Activated T-helper 17 cell treated with anti-CD3 and anti-CD28 coated beads, Interleukin-2, amount 50 U/mL, for 72 hours (primary cell): ENCODE measurements at places on chromosomes 5 and 9.

GRCh38 chr5:52181403-52181802 lies 606.3 kb upstream of the ITGA1 start:
- ATAC-seq, result no peak

DNA sequence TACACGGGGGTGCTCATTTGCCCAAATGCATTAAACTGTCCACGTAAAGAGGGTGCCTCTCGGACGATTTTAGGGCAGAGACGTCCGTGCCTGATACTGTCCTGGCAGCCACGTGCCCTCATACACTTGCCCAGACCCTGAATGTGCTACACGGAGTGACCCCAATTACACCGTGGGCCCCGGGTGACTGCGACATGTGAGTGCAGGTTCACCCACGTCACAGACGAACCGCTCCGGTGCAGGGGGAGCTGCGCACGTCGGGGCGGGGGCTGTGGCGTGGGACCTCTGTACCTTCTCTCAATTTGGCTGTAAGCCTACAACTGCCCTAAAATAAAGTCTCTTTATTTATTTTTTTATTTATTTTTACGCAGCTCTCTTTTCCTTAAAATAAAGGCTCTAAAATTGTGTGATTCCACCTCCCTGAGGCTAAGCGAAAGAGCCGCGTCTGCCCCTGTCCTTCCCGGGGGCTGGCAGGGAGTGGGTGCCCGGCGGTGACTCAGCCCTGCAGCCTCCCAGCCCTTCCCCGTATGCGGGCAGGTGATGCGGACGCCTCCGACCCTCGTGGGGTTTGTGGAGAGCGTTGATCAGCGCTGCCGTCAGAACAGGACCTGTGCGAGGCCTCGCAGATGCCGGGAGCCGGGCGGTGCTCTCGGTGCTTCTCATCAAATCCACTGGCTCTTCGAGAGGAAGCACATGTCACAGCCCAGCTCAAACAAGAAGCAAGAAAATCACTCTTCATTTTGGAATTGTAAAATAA lies 9.2 kb upstream of the EGFL7 start:
- no peak for ATAC-seq

GRCh38 chr5:147481376-147481775 lies 28.5 kb downstream of the DPYSL3 start:
- no peak for ATAC-seq

DNA sequence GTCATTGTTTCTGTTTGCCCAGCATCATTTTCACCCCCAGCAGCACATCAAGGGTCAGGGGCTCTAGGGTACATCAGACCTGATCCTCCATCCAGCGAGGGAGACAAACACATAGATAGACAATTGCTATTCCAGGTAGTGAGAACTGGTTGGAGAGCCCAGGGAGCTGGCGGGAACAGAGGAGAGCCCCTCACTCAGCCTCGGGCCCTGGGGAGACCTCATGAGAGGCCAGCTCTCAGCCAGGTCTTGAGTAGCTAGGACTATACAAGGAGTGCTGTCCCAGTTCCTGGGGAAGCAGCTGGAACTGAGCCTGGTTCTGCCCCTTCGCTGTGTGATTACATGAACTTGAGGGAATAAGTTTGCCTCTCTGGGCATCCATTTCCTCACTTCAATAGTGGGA lies 80.3 kb downstream of the HRH2 start:
- no peak for ATAC-seq

DNA sequence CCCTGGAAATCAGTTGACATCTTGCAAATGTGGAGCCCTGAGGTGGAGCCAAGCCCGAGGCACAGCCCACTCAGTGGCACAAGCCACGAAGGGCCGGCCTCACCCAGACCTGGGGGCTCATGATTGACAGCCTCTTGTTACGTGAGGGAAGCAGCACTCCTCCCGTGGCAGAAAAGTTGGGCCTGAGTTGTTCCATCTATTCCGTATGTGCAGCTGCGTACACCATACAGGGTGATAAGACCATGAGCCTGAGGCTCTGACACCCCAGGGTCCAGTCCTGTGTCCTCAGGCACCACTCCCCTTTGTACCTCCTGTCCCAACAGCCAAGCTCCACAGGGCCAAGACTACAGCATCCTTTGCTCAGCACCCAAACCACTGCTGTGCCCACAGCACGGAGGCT lies 1.9 kb upstream of the ORM2 start:
- ATAC-seq, result no peak

- no peak for ATAC-seq
These were observed 555.4 kb upstream of the CLINT1 start for GRCh38 chr5:158414333-158414762.

- no peak for ATAC-seq
These were observed 31.1 kb downstream of the ERAP1 start for GRCh38 chr5:96776621-96777020.

DNA sequence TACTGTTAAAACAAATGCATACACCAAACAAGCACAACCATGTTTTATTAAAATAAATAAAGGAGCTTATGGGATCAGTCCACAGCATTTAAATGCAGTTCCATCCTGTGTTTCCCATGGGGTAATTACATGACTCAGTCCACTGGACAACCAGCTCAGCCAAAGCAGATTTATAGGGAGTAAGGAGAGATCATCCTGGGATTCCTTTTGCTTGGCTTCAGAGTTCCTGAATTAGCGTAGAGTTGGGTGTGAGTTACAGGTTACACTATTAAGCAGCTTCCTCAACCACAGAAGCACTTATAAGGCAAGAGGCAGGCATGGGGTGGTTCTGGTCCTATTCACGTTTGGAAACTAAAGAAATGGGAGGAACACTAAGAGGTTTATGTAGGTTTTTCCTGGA lies 381.1 kb upstream of the ACTBL2 start:
- no peak for ATAC-seq

DNA sequence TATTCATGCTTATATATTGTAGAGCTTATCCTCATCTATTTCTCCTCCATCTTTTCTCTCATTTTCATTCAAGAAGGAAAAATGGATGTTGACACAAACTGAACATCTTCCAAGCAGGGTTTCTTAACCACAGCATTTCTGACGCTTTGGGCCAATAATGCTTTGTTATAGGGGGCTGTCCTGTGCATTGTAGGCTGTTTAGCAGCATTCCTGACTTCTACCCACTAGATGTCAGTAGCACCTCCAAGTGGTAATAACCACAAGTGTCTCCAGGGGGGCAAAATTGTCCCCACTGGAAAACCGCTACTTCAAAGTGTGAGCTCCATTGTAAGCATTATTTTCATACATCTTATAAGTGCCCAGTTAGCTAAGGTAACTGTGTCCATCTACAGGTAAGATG lies 2.6 kb upstream of the TXNDC8 start:
- no peak for ATAC-seq
